ENCODE measurements at places on chromosomes 16 and 17.

DNA sequence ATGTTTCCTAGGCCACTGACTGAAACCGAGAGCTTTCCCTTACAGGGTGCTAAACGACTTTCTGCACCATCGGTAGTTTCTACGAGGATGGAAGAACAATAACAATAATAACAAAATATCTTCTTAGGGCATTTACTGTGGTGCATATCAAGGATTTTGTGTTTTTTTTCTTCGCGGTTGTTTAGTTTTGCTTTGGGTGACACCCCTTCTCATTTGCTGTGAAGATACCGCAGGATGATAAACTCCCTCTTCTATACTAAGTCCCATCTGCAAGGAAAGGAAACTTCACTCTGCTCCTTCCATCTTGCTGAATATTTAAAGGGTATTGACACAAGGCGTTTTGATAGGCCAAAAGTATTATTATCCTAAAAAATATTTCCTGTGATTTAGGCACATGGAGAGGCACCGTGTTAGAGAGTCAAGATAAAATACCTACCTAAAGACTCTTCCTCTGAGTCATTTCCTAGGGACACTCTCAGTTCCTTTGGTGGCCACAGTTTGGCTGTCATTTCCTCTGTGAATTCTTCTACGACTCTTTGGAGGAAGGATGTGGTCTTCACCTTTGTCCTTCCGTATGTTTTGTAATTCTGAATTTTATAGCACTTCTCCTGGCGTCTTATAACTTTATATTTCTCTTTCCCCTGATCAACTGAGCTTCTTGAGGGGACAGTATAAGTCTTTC, 318.8 kb downstream of the CDH13 start:
- no peak for DNase-seq

GRCh38 chr17:73614256-73614655, 30.0 kb downstream of the SDK2 start:
- no peak for DNase-seq

- no peak for DNase-seq
These were observed 37.2 kb downstream of the SIAH1 start for GRCh38 chr16:48347980-48348379.

GRCh38 chr17:76252040-76252954, 12.0 kb upstream of the RNF157 start:
- no peak for DNase-seq

DNA sequence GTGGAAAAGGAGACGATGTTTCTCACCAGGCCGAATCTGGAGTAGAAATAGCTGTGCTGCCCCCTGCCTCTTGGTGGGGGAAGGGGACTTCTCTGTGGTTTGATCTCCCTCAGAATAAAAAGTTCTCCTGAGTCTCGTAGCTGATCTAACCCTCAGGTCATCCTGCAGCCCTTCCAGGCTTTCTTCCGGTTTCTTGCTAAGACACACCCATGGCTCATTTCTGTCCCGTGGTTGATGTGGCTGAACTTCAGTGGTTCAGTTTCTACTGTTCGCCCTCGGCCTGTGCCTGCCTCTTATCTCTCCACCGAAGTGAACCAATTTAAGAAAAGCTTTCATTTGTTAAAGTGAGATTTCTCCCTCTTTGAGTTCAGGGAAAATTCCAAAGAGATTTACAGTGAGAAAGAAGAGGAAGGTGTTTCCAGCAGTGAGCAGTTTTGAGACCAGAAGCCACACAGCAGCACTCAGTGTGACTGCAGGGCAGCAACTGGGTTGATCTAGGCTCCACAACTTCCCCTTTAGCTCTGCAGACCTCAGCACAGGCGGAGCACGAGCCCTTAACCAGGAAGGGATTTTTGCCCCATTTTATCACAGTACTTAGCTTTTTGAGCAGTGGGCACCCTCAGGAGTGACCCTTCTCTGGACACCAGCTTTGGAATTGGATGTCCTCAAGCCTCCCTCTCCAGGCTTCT, 34.9 kb upstream of the CACNG5 start:
- no peak for DNase-seq

DNA sequence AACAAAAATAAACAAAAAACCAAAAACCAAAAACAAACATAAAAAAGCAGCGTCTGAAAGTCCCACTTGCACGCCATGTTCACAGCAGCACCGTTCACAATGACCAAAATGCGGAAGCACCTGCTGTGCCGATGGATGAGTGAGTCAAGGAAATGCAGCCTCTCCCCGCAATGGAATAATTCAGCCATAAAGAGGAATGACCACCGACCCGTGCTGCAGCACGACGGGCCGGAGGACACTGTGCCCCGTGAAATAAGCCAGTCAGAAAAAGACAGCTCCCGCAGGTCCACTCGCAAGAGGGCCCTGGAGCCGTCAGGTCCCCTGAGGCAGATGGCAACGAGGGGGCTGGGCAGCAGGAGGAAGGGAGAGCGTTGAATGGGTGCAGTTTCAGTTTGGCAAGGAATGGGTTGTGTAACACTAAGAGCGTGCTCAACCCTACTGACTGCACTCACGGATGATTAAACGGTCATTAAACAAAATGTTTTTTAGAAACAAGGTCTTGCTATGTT, 5.1 kb downstream of the CLCN7 start:
- DNase-seq: no peak

GRCh38 chr16:77869997-77870813, 81.8 kb downstream of the VAT1L start:
- DNase-seq: no peak

DNA sequence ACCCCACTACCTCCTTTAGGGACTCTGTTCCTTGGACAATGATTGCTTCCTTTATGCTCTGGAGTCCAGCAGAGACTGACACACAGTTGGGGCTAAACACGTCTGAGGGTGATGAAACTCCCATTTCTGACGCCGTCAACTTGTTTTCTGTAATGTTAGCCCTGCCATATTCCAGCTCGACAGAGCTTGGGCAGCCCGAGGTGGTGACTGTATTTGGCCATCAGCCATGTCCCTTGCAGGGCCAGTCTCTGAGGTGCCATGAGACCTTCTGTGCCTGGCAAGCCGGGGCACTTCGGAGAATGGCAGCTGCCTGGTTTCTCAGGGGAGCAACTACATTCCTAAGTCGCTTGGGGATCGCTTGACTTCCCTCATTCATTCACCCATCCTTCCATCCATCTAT, 278.9 kb upstream of the TNRC6C start:
- no peak for DNase-seq

DNA sequence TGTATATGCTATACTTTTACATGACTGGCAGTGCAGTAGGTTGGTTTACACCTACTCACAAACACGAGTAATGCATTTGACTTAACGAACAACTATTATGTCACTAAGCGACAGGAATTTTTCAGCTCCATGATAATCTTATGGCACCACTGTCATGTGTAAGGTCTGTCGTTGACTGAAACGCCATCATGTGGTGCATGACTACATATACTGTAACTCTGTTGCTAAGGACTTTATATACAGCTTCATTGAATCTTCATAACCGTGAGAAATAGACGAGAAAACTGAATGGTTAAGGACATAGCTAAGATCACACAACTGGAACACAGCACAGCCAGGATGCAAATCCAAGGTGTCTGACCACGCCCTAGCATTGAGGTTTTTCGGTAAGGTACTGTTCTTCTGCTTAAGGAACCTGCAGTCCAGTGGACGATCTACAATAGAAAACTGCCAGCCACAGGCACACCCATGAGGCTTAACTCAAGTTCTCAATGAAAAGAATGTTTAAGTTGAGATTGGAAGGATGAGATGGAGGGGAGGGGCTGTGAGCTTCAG, 3.3 kb downstream of the CFAP20 start:
- no peak for DNase-seq

- DNase-seq: no peak
These were observed 120.7 kb downstream of the ABCC12 start for GRCh38 chr16:48035142-48035541.

- DNase-seq: no peak
These were observed 43.8 kb downstream of the SPAG9 start for GRCh38 chr17:51076821-51077220.

DNA sequence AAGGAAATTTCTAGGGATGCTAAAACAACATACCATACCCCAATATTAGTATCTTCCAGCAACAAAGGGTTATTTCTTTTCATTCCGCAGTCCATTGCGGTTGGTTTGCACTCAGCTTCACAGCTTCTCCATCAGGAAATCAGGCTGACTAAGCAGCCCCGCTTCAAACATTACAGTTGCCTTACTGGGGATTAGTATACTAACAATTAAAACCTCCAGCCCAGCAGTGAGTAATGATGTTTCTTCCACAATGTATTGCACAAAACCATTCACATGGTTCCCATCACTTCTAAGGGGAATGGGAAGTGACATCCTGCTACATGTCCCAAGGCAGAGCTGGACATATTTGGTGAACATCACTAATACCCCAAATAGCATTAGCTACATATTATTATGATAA, 1384.9 kb downstream of the CDH8 start:
- no peak for DNase-seq

- DNase-seq: no peak
These were observed 4.6 kb downstream of the ACE start for GRCh38 chr17:63481488-63481870.

GRCh38 chr16:64364894-64365293, 757.0 kb downstream of the CDH11 start:
- DNase-seq: no peak

- no peak for DNase-seq
These were observed 135.6 kb downstream of the MSI2 start for GRCh38 chr17:57391857-57392471.

GRCh38 chr17:55785181-55785580, 34.3 kb downstream of the PCTP start:
- DNase-seq: no peak

- no peak for DNase-seq
These were observed 30.4 kb upstream of the PAFAH1B1 start for GRCh38 chr17:2563061-2563460.

GRCh38 chr16:76293980-76294379, 16.8 kb downstream of the CNTNAP4 start:
- DNase-seq: no peak

GRCh38 chr17:77324227-77324626, 183.5 kb downstream of the SEC14L1 start:
- no peak for DNase-seq

GRCh38 chr16:57096793-57097192, 4.4 kb downstream of the CPNE2 start:
- DNase-seq: no peak

GRCh38 chr16:68079626-68080344, 5.4 kb upstream of the NFATC3 start:
- DNase-seq: peak; percentile 46

- DNase-seq: no peak
These were observed 135.6 kb downstream of the AIPL1 start for GRCh38 chr17:6299275-6299674.

DNA sequence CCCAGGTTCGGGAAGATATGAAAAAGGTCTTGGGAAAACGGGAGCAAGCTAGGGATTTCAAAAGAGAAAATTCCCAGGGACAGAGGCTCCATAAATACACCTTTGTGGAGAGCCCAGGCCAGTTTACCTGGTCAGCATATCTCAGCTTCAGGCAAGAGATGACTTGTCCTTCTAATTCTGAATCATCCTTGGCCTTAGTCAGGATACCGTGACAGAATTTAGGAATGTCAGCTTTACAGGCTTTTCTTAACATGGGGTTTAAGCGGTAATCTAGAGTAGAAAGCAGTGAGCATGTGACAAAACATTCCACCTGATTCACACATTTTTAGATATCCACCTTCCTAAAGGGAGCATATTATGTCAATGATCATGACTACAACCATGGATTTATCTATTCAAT, 41.1 kb upstream of the CLEC18B start:
- no peak for DNase-seq

DNA sequence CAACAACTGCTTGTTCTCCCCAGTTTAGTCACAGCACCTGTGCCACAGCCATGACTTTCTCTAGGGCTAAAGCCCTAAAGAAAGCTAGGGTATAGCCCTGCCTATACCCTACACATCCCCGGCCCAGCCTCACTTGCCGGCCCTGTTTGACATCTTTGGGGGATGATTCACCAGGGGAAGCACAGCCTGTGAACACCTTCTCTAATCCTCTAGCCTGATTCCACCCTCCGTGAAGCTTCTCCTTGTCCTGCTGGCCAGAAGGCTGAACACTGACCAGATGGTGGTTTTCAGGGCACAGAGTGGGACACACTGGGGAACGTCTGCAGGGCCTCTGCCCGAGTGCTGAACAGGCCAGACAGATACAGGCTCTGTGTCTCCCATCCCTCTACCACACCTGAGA, 6.0 kb downstream of the CLEC16A start:
- no peak for DNase-seq

DNA sequence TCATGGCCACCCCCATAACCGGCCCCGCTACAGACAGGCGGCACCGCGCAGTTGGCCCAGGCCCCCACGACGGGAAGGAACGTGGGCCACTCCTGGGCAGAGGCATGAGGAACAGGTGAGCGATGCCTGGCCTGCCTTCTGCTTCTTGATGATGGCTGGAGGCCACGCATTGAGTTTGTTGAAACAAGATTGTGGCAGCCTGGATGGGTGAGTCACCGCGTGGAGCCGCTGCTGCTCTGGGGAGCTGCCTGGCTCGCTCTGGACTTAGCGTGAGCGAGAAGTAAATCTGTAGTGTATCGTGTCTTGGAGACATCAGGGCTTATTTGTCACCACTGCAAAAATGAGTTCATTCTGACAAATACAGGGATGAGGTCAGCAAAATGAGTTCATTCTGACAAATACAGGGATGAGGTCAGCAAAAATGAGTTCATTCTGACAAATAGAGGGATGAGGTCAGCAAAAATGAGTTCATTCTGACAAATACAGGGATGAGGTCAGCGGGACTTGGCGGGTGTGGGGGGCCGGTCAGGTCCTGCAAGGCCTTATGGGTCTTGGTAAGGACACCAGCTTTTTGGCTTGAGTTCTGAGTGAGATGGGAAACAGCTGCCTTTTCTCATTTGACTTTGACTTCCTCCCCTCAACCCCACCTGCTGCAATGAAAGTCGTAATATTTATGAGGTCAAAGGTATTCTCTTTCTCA, 93.0 kb downstream of the SEC14L1 start:
- no peak for DNase-seq

DNA sequence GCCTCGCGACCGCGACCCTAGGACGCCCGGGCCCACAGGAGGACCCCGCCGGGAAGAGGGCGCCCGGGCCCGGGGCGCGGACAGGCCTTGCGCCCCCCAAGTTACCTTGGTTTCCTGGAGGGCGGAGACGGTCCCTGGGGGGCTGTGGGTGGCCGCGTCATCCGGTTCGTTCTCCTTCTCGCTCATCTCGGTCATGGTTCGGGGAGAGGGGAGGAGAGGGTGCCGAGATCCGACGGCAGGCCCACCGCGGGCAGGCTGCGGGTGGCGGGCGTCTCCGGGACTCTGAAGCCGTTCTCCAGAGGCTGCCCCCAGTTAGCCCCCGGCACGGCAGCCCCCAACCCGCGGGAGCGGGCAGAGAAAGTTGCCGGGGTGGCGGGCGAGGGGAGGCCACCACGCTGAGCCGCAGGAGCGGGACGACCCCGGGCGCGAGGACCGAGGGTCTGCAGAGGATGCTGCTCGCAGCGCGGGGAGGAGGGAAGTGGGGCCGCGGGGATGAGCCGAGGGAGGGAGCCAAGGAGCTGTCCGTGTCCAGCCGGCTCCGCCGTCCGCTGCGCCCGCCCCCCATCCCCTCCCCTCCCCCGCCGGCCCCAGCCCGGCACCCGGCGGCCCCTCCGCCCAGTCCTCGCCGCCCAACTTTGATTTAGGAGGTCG, at the start of gene STAC2:
Gene STAC2, minus strand, starts transcription at position 638 of the 651 bp plus-strand sequence. Its CDS starts 443 bp downstream, at position 195.
- no peak for DNase-seq
